ENCODE measurements at places on chromosomes 3 and 15. TPM values are rescaled to one million over a fixed set of nuclear protein-coding genes. Genes with fewer than 3 reads are reported as not detected.

Gene CELF6
- total RNA-seq: 0.37 TPM

Gene CCR8
- total RNA-seq: not detected

Gene AMIGO3
- total RNA-seq: not detected

Gene KLF15
- total RNA-seq: 1.5 TPM

Gene ADGRG7
- 1.1 TPM for total RNA-seq

Gene ACKR4
- 1.5 TPM for total RNA-seq
